ENCODE measurements at places on chromosomes 16 and 17.

GRCh38 chr17:10614536-10615155, 42.5 kb downstream of the MYH3 start:
- peak; percentile 45 for DNase-seq

GRCh38 chr16:77689971-77690370, 32.3 kb upstream of the NUDT7 start:
- no peak for DNase-seq

DNA sequence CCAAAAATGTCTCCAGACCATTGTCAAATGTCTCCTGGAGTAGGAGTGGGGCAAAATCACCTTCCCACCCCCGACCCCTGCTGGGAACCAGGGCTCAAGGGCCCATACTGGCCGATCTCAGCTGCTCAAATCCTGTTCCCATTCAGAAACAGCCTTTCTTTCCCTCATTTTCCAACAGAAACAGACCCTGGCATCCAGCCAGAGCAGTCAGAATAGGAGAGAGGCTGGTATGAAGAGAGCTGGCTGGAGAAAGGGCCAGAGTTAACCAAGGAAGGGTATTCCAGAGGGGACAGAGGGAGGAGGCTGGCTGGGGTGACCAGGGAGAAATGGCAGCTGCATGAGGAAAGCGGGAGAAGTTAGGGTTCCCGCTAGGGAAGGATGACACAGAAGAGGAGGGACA, 199.1 kb downstream of the XYLT1 start:
- no peak for DNase-seq

DNA sequence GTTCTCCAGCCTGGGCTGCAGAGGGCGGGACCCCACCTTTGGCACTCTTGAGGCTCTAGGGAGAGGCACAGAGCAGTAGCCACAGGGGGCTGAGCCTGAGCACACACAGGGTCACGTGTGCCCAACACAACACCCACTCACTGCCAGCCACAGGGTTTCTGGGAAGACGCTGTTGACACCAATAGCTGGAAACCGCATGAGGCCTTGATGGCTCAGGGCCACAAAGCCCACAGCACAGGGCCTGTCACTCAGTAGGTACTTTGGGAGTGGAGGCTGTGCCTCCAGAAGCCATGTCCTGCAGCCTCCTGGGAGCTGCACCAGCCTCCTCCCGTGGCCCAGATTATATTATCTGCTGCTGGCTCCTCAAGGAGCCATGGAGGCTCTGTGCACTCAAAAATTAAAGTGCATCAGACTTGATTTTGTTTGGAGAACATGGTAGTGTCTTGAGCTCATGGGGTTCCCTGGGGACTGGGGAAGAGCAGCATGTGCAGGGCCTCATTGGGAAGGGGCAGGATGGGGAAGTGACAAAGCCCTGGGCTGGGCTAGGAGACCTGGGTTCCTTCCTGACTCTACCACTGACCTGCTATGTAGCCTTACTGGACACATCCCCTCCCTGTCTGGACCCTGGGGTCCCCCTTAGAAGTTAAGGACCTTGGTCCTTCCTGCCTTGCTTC, 12.5 kb upstream of the SREBF1 start:
- peak; percentile 66 for DNase-seq

DNA sequence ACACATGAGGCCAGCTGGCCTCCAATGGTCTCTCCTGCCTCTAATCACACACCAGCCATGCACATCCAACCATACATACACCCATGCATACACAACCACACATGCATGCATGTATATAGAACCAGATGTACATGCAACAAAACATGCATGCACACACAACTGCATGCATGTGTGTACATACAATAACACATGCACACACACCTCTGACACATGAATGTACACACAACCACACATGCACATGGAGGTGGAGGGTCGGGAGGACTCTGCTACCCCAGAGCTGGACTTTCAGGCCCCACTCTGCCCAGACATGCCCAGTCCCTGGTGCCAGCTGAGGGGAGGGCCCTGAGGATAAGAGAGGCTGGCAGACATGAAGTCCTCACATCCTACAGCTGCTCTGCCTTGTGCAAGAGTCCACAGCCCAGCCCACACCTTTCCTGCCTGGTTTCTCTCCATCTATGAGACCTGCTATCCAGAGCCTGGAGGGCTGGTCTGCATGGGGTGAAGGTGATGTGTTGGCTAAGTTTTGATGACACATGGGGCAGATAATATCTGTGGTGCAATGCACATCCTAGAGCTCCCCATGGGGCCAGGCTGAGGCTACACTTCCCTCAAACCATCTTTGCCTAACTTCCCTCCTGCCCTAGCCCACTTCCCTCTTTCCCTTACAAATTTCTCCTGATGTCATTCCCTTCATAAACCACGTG, 50.9 kb upstream of the SDK2 start:
- DNase-seq, result no peak

- DNase-seq, result no peak
Measured at GRCh38 chr16:50489182-50489581, 59.0 kb upstream of the NKD1 start.

- no peak for DNase-seq
Measured at GRCh38 chr16:85614338-85615013, 1.4 kb downstream of the GSE1 start.

DNA sequence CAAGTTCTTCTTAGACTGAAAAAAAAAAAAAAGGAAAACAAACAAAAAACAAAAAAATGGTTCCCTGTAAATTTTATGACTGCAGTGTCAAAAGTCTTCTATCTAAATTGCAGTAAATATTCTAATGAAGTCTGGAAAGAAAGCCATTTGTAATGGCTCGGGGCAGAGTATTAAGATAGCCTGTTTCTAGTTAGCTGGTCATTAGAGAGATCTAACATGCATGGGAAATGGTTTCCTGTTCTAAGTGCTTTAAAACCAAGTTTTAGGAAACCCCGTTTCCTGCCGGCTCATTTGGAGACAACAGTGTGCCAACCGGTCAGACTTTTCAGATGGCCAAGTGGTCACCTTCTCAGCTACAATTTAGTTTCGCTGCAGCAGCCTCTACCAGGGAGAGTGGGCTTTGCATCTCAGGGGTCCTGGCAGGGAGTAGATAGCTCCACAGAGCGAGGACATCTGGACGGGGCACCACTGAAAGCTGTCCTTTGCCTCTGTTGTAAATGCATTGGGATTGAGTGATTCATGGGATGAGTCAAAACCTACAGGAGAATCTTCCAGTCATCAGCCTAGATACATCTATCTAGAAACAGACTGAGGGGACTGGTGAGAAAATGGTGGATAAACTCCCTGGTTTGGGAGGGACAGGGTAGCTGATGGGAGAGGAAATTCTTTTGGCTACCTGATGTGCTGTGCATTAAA, 473.2 kb upstream of the SALL1 start:
- DNase-seq, result no peak

- no peak for DNase-seq
Measured at GRCh38 chr17:17609121-17609520, 17.6 kb upstream of the PEMT start.

- DNase-seq, result peak; percentile 41
Measured at GRCh38 chr16:51003850-51004566, 147.1 kb downstream of the SALL1 start.

DNA sequence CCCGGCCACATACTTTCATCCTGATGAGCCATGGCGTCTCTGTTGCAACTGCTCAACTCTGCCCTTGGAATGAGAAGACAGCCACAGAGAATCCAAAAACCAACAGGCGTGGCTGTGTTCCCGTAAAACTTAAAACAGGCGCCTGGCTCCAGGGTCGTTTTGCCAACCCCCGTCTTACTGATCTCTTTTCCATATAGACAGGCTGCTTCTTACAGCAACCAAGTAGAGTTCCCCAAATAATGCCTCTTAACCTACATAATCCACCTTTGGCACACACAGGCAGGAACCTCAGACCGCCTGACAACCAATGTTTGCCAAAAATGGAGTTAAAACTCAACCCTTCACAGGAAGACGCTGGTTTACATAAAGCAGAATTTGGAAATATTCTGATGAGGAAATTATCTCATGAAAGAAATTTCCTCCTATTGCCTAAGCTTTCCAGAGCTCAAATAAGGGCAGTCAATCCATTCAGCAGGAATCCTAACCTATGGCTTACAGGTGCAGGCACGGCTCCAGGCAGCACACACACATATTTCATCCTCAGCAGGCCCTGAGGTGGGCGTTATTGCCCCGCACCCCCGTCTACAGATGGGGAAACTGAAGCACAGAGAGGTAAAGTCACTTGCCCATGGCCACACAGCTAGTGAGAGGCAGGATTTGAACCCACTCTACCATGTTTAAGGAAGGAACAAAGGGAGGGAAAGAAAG, 35.8 kb downstream of the LITAF start:
- DNase-seq, result no peak

GRCh38 chr16:635573-636205, 416 bp downstream of the METTL26 start:
- no peak for DNase-seq

DNA sequence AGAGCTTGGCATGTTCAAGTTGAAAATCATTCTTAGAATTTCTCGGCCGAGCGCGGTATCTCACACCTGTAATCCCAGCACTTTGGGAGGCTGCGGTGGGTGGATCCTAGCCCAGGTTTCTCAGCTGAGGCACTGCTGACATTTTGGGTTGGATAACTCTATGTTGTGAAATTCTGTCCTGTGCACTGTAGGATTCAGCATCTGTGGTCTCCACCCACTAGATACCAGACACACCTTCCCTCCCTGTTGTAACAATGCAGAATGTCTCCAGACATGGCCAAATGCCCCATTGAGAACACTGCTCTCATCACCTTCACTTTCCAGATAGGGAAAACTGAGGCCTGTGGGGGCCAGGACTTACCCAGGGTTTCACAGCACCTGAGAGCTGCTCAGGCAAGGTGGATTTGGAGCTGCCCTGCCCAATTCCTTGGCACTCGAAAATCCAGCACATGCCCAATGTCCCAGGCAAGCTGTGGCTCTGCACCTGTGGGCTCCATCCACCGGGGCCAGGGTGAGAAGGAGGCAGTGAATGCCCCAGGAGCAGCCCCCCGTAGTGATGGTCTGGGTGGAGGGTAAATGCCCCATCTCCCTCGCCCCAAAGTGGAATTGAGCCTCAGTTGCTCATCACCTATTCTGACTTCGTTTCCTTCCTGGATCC, 20.2 kb upstream of the TVP23A start:
- DNase-seq, result no peak

DNA sequence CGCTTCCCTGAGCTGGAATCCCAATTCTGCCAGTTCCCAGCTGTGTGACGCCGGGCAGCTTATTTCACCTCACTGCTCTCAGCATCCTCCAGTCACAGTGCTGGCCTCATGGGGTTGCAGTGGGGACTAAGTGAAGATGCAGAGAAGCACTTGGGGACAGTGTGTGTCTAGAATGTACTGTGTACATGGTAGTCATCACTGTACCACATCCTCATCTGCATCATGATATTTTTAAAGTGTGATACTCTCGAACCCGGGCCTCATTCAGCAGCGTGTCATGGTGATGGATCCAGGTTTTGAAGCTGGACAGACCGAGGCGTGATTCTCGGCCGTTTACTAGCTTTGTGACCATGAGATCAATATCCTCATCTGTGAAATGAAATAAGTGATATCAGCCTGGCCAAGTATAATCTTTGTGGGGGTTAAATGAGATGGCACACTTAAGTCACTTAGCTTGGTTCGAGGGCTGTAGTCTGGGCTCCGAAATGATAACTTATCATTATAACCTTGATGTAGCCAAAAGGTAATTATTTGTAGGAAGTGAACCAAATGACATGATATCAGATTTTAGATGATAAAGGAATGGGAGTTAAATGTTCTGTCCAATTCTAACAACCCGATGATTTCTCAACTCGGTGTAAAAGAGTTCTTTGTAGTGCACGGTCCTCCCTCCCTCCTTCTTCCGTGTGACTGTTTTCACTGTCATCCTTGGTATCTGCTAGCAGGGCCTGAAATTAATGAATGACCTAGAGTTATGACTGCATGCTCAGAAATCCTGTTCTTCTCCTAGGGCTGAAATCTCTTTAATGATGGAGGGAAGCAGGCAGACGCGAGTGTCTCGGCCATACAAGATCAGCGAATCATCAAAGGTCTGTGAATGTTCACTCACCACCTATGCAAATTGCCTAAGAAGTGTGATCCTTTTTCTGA, 2.0 kb downstream of the KLHL36 start:
- DNase-seq, result peak; percentile 44

DNA sequence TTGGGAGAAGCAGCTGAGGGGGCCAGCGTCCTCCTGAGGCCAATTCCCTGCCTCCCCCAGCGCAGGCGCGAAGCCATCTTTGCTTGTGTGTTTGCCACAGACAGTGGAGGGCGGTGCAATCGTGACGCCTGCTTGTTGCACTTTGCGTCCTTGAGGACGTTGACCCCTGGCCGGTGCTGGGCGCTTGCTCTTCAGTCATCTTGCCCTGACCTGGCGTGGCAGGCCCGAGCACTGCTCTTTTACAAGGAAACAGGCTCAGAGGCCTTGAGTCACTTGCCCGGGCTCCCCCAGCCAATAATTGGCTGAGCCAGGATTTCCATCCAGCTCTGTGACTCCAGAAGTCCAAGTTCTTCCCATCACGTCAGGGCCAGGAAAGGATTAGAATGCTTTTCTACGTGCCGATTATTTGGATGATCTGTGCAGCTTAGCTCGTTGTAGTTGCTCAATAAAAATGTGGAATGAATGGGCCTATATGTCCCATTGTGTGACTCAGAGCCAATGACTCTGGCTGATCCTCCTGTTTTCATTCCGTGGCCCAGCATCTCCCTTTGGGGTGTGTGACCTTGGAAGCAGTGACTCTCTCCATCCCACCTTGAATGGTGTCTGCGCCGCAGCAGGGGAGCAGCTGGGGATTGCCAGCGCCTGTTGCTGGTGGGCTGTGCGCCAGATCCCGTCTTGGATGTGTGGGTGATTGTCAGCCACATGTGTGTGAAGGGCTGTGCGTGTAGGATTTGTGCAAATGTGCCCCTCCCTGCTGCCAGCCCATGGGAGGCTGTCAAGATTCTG, 214.1 kb downstream of the SEC14L1 start:
- DNase-seq, result peak; percentile 93

DNA sequence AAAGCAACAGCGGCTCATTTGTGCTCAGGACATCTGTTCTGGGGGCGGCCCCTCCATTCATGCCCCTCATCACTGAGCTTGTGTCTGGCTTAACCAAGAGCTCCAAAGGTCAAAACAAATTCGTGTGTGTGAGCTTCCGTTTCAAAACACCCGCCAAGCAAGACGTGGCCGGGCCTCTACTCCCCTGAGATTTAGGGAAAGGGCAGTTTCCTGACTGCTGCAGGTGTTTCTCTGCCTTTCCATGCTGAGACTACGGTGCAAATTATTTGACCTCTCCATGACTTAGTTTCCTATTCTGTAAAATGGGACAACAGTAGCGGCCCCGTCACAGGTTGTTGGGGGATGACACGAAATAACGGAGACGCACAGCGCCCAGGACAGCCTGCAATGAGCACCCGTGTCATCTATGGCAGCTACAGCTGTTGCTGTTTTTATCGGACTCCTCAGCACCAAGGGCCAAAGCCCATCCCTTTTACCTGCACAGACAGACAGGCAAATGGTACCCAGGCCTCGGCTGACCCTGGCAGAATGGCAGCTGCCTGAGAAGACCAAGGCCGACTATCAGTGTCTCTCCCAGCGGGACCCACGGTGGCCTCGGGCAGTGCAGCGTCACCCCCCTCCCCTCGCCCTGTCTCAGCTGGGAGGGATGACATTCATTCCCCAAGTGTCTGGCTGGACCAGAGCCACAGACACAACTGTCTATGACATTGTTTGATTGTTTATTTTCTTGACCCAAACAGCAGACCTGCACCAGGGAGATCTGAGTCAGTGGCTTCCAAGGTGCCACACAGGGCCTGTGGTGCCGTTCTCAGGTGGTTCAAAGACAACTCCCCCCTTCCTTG, 50.7 kb upstream of the DOC2B start:
- DNase-seq, result no peak

- no peak for DNase-seq
Measured at GRCh38 chr16:88197481-88198456, 185.0 kb upstream of the ZNF469 start.

- DNase-seq, result peak; percentile 21
Measured at GRCh38 chr16:89670496-89671431, 13.1 kb downstream of the SPATA33 start.

Measured in HepG2 (cell line).